Inflammatory macrophage treated with lipopolysaccharide for 1 hour (primary cell): ENCODE measurements at places on chromosomes 2 and 18.

- DNase-seq = no peak
Observed at GRCh38 chr2:47373747-47374146, 29.2 kb upstream of the MSH2 start.

DNA sequence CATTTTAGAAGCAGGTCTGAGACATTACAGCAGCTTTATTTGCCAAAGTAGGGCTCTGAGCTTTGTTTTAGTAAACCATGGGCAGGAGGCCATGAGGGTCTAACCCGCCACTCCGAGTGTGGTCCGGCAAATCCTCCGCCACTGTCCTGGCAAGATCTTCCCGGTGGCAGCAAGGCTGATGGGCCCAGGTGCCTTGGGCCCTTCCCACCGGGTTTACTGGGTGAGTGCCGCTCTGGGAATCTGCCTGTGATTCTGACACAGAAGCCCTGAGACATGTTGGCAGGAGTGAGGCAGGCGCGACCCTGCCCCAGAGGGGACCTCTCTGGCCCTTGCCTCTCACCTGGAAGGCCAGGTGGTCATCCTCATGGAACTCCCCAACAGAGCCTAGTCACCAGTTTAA lies 29.9 kb downstream of the MTERF4 start:
- no peak for DNase-seq

DNA sequence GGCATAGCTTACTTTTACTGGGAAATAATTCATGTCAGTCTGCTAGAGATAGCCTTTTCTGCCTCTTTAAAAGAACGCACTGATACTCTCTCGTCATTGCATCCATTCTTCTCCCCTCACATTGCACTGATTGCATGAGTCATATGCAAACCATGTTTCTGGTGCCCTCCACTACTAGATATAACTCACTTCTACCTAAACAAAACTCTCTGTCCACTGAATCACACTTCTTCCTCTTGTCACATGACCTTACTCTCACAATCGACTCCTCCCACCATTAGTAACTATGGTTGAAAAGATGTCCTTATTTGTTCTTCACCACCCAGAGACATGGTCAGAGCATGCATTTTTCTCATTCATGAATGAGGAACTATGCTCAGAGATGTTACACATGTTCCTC lies 158.0 kb downstream of the CSRNP3 start:
- DNase-seq = no peak

GRCh38 chr18:52546686-52547346 lies 206.8 kb downstream of the DCC start:
- DNase-seq = no peak
